ENCODE measurements at places on chromosomes 2 and 18.

DNA sequence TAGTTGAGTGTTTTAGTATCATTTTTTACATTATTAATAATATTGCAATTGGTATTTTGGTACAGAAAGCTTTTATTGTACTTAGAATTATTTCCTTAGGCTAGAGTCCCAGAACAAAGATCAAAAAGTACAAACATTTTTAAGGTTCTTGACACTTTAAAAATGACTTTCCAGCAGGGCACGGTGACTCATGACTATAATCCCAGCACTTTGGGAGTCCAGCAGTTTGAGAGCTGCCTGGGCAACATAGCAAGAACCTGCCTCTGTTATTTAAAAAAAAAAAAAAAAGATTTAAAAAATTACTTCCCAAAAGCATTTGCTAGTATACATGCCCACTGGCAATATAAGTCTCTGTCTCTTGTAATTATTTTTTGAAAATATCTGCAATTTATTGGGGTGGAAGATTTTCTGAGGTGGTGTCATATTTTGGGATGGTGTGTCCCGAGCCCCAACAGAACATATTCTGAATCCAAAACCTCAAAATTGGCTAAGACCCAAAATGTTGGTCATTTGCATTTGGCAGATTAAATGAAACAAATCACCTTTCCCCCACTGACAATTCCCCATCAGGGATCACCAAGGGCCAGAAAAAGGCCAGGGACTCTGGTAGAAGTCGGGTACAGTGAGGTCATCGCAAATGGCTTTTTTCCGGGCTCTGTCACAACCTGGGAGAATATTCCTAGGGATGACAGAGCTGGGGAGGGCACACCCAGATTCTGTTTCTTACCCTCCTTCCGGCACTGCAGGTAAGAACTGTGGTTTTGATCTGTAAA, 42.1 kb downstream of the NIFK start:
- no peak for DNase-seq

DNA sequence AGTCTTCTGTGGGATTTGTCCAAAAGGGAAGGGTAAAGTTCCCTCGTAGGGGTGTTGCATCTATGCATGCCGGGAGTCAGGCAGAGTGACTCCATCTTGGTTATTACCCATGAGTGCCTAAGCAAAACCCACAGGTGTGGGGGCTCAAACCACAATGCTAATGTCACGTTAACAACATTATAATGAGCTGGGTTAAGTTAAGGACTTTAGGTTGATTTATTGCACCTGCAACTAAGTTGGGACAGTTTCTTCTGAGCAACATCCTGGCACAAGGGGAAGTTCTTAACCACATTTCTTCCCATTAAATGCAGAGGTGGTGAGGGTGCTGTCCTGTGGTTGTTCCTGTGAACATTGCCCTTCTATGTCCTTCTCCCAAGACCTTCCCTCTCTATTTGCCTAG, 1596.8 kb upstream of the SLC39A10 start:
- no peak for DNase-seq

- DNase-seq, result no peak
Observed at GRCh38 chr2:45840481-45840880, 189.0 kb downstream of the PRKCE start.

DNA sequence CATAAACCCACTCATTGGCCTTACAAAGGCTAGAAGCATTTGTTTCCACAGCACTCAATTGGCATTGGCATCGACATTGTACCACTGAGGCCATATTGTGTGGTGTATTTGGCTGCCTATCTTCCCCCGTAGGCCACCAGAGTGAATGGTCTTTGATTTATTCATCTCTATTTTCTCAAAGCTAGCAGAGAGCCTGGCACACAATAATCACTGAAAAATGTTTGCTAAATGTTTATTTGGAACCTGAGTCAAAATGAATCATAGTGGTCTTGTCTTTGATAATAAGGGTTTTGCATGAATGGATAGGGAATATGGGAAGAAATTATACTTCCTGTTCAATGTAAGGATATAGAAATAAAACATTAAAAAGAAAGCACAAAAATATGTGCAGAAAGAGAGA, 107.3 kb upstream of the SLC8A1 start:
- DNase-seq, result no peak

DNA sequence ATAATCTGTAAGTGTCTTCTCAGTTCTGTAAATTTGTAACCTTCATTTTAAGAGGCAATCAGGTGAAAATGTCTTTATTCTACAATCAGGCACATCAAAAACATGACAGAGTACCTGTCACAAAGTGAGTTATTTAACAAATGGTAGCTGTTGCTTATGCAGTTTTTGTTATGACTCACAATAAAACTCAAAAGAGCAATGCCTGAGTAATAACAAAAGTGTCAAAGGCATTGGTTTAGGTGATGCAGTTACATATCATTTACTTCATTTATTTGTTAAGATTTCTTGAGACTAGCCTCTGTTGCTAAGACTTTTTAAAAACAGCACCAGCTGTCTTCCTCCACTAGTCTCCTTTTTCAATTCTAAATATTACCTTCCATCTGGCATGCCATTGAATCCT, 177.8 kb downstream of the KIAA1328 start:
- no peak for DNase-seq

DNA sequence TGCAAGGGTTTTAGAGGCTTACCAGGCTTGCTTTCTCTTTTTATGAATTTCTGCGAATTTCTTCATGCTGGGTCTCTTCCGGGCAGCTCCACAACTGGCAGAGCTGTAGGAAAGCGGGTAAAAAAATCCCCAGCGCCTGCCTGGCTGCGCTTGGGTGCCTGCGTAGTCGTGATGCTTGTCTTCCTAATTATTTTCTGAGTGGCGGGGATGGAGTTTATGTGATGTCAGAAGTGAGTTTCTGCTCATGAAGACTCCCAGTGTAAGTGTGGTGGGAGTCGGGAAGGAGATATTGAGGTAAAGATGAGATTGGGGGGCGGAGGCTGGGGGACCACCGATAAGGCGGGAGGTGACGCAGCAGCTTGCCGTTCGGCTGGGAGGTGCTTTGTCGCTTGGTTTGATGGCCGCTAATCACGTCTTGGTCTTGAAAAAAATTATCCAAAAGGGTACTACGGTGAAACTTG, 229.8 kb downstream of the LDLRAD4 start:
- no peak for DNase-seq
